ENCODE measurements at places on chromosomes 16 and 17. TPM values are rescaled to one million over a fixed set of nuclear protein-coding genes. Genes with fewer than 3 reads are reported as not detected.

Gene CTF1
- total RNA-seq = 0.26 TPM

DNA sequence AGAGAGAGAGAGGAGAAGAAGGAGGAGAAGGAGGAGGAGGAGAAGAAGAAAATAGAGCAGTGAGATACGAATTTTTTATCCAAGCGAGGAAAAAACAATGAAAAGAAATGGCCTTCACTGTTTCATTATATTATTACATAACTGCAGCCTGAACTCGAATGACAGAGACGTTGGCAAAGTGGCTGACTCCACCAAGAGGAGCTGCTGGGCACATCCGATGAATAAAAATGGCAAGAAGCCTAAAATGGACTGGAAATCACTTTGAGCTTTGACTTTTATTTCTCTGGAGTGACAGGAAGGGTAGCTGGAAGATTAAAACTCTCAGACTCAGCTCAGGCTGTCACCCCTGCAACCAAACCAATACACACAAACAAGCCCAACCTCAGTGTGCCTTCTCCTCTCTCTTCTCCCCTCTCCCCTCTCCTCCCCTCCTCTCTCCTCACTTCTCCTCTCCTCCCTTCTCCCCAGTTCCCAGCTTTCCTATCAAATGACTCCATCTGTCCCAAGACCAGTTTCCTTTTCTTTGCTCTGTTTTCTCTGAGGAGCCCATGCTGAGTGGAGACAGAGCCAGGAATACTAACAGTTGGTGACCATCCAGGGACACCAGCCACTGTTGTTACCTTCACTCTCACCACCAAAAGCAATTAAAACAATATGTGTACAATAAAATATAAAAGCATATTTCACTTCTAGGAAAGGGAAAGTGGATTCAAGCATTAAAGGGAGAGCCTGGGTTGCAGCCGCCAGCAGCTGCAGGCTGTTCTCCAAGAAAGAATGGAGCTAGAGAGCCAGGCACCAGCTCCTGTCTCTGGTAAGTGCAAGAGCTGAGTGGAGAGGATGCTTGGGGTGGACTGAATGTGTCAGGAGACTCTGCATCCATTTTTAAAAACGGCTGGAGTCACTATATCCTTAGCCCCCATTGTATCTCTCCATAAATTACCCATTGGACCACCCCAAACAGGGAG lies 51.2 kb downstream of the SOX9 start:
- ATAC-seq = no peak

GRCh38 chr16:67263201-67263600 lies 14.4 kb downstream of the SLC9A5 start:
- ATAC-seq = no peak

DNA sequence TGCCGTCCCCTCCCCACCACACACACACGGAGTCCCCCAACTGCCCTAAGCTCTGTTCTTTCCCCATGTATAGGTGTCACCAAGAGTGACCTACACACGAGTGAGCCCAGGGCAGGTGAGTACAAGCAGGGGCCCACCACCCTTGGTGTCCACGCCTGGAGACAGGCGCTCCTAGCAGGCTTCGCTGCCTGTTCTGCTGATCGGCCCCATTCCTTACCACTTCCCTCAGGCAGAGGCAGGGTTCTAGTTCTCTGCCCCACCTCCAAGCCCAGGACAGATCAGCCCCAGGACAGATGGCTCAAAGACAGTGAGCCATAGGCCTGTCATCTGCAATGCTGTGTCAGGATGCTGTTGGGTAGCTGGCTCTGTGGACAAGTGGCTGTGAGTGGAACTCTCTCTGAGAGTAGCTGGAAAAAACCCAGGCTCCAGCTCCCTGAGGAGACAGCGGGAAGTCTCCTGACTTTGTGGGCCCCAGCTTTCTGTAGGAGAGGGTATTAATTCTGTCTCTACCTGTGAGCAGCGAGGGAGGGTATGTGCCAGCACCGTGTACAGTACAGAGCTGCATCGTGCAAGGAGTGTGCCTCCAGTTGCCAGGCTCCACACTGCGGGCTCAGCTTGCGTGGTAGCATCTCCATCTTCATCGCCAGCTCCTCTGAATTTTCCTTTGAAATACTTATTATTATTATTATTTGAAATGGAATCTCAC lies 897 bp downstream of the TP53I13 start:
- no peak for ATAC-seq

DNA sequence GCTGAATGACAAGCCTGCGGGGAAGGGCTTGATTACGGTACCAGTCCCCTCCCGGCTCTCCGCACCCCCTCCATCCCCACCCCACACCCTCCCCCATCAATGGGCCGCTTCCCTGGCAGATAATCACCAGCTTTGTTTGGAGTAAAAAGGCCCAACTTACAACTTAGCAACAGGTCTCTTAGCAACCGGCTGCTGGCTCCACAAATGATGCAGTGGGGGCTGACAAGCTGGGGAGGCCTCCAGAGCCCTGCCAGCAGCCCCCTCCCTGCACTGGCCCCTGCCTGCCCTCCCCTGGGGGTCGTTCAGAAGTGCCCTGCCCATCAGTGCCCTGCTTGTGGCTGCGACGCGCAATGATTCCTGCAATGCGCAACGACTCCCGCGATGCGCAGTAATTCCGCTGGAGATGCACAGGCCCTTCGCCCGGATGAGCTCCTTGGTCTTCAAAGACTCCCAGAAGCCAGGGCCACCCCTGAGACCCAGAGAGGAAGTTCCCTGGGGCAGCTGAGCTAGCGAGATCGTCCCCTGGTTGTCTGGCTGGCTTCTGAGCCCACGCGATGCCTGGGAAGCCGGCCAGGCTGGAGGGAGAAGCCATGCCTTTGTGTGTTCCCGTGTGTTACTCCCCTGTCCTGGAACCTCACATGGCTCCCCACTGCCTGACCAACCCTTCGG lies 23.3 kb downstream of the CPNE2 start:
- ATAC-seq = no peak

- no peak for ATAC-seq
Observed at GRCh38 chr17:10648956-10649355, 8.2 kb downstream of the MYH3 start.

DNA sequence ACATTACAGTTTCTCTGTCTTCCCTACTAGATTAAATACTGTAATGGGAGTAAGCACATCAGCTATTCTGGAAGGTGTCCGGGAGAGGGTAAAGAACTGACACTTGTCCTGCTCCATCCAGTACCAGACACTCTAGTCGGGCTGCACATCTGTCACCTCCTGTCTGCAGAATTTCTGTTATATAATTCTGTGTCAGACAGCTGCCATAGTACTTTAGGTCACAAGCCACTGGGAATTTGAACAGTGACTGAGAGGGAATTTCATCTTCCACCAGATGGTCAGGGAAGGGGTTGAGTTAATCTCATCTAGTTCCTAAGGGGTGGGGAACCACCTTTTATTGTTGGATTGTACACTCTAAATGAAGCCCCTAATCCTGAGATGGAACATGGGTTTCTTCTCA lies 58.6 kb upstream of the NUDT7 start:
- no peak for ATAC-seq

DNA sequence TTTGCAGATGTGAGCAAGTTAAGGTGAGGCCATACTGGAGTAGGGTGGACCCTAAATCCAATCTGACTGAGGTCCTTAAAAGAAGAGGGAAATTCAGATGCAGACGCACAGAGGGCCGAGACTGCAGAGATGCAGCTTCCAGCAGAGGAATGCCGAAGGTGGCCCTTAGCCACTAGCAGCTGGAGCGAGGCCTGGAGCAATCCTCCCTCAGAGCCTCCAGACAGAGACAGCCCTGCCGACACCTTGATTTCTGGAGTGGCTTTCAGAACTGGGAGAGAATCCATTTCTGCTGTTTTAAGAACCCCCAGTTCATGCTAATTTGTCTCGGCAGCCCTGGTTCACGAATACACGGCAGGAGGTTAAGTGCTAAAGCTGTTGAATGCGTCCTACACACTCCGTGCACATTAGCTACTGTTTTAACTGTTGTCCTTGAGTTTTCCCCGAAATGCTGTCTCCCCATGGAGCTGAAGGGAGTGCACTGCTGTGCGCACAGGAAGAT lies 135.5 kb downstream of the IRF8 start:
- no peak for ATAC-seq

DNA sequence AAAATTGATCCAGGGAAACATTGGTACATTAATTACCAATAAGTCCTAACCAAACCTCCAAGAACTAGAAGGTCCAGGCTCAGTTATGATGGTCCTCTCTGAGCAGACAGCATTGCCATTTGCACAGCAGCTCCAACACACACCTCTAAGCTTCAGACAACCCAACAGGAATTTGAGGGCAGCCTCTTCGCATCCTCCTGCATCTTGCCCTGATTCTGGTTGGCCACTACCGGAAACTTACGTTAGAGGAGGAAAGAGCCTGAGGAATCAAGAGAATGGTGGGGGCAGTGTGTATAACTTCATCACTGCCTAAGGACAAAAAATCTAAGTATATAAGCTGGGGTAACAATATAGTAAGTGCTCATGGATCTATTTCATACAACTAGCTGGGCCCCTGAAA lies 15.7 kb downstream of the FAM117A start:
- ATAC-seq = no peak

- no peak for ATAC-seq
Observed at GRCh38 chr17:76679239-76679638, 31.5 kb downstream of the MXRA7 start.

All from activated T-helper 17 cell treated with anti-CD3 and anti-CD28 coated beads, Interleukin-2, amount 50 U/mL, for 72 hours (primary cell).